ENCODE measurements at places on chromosomes 2 and 18. TPM values are rescaled to one million over a fixed set of nuclear protein-coding genes. Genes with fewer than 3 reads are reported as not detected.

KCNIP3 gene
- 2.3 TPM for total RNA-seq

NEU2 gene
- total RNA-seq: not detected

SERPINB3 gene
- total RNA-seq: 0.06 TPM

CCDC178 gene
- total RNA-seq: not detected

COL4A3 gene
- 0.90 TPM for total RNA-seq
